ENCODE measurements at places on chromosomes 1 and 21.

DNA sequence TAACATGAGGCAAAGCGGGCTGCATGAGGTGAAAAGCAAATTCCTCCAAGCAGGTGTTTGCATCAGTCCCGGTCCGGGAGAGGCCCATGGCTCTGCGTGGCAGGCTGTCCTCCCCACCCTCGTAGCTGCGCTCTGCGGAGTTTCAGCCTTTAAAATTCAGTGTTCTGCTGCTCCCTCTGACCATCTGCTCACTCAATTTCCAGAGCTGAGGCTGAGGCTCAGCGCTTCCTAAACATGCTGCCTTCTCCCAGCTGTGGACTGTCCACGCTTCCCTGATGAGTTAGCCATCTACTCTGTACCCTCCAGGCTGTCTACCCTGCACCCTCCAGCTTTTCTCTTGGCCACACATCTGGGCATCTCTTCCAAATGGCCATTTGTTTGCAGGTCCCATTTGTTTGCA is 87.7 kb downstream of the KCNJ6 start:
- no peak for DNase-seq

DNA sequence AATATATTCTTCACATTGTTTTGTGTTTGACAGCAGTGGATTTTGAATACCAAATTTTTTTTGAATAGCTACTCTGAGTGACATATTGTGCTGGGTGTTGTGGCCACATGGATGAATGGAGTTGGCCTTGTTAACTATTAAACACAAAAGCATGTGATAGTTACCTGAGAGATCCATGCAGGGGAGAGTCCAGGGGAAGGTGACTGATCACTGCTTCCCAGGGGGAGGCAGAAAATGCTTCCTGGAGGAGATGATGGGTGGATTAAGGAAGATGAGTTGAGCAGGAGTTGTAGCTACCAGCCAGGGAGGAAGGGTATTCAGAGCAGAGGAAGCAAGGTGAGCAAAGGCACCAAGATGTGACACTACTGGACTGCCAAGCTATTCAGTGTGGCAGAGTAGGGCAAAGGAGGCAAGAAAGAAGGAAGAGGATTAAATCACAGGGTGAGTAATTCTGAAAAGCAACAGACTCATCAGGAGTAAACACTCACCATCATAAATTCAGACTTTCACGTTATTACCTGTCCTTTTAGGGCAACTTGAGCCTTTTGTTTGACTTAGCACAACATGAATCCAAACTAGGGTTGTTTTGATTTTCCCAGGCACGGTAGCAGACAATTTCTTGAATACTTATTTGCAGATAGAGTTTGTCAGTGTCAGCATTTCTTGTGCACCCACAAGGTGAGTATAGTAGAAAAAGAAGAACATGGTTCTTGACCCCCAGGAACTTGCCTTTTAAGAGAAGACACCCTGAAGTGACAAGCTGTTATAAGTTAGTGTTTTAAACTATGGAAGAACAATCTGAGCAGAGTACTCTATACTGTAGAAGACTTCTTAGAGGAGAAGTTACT is 4.2 kb downstream of the CD46 start:
- DNase-seq = no peak

DNA sequence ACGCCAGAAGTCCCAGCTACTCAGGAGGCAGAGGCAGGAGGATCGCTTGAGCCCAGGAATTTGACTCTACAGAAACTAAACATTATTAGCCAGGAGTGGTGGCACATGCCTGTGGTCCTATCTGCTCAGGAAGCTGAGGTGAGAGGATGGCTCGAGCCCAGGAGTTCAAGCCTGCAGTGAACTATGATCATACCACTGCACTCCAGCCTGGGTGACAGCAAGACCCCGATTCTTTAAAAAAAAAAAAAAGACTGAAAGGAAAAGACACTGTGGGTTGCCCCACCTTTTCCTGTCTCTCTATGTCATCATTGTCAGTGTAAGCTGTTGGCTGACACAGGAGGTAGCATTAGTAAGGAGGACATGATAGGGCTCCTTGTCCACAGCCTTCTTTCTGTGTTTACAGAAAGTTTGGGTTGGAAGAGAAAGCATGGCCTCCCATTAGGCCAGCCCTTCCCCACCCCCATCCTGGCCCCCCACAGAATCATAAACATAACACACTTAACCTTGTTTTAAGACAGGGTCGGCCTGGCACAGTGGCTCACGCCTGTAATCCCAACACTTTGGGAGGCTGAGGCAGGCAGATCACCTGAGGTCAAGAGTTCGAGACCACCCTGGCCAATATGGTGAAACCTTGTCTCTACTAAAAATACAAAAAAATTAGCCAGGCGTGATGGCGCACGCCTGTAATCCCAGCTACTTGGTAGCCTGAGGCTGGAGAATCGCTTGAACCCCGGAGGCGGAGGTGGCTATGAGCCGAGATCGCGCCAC is 20.6 kb upstream of the RCAN3 start:
- DNase-seq = no peak

DNA sequence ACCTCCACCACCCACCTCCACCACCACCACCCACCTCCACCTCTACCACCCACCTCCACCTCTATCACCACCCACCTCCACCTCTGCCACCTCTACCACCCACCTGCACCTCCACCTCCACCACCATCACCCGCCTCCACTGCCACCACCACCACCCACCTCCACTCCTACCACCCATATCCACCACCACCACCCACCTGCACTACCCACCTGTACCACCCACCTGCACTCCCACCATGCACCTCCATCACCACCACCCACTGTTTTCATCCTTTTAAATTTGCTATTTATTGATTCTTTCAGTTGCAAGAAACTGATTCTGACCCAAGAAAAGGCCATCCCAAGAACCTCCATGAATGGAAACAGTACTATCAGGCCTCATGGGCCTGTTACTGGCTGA is 6.3 kb downstream of the OPTC start:
- DNase-seq = no peak

DNA sequence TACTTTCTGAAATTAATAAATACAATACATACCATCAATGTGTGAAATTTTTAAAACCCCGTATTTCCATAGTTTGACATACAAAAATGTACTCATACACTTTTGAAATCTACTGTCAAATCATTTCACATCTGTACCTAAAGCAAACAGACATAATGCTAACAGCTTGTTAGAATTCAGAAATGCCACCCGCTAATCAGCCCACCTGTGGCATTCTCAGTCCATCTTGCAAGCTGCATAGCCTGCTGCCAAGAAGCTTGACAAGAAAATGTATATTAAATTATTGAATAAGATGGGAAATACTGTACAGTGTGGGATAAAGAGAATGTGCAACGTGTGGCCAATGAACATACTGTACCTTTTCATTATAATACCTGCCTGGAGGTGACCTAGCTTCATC is 55.1 kb downstream of the ZBTB18 start:
- no peak for DNase-seq

DNA sequence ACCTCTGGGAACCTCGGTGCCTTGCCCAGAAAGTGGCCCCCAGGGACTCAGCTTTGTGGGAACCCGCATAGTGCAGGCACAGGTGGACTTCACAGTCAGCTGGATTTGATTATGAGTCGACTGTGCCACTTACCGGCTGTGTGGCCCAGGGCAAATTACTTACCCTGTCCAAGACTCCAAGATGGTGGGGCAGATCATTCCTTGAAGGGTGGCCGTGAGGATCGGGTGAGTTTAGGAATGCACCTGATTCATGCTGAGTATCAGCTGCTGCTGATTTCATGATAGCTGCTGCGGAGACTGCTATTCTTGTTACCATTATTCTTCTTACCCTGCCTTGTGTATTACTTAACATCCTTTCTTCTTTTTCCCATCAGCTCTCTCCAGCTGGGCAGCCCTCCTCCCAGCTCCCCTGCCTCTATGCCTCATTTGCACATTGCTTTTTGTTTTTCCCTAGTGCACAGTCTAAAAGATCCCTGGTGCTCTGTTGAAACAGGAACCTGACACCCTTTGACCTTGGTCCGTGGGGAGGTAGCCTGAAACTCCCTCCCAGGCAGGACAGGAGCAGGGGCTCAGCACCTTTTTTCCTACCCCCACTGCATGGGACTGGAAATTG is 40.5 kb upstream of the FHAD1 start:
- DNase-seq = peak; percentile 18

GRCh38 chr1:236144446-236145150 is 2.3 kb downstream of the GPR137B start:
- DNase-seq = no peak

- no peak for DNase-seq
These were observed 13.2 kb upstream of the EXO5 start for GRCh38 chr1:40495315-40495903.

- DNase-seq = no peak
These were observed 11.7 kb downstream of the CCNL2 start for GRCh38 chr1:1387098-1388077.

DNA sequence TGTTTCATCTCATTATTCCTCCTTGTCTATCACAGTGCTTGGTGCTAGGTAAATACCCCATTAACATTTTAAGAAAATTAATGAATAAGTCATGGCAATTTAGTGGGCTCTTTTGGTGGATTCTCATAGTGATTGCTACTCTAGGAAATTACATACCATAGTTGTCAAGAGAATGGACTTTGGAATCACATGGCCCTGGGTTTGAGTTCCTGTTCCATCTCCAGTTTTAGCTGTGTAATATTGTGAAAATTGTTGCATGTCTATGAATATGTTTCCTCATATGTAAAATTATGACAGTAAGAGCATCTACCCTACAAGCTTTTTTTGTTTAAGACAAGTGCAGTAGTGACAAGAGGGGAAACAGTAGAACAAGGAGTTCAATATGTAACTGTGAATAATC is 20.7 kb downstream of the WDTC1 start:
- DNase-seq = no peak

- no peak for DNase-seq
These were observed 27.3 kb downstream of the STUM start for GRCh38 chr1:226575739-226576378.

DNA sequence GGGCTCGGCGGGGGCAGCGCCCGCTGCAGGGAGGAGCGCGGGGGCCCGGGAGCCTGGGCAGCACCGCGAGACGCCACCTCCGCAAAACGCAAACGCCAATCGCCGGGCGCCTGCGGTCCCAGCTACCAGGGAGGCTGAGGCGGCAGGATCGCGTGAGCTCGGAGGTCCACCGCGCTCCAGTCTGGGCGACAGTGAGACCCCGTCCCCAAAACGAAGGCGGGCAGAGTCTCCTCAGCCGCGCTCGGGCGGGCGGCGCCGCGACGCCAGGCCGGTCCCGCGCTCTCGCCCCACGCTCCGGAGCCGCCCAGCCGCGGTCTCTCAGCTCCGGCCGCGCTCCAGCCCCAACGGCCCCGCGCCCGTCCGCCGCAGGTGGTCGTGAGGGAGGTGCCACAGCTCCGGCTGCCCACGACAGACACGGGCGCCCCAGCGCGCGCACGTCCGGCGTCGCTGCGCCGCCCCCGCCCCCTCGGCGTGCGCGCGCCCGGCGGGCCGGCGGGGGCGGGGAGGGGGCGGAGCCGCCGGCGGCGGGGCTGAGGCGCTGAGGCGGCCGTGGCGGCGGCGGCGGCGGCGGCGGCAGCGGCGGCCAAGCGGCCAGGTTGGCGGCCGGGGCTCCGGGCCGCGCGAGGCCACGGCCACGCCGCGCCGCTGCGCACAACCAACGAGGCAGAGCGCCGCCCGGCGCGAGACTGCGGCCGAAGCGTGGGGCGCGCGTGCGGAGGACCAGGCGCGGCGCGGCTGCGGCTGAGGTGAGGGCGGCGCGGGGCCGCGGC is at the start of gene ADARB1:
TSS of gene ADARB1 (plus strand) at position 533 of the 770 bp plus-strand sequence. CDS start 97,077 bp downstream, outside the sequence.
- peak; percentile 69 for DNase-seq

- no peak for DNase-seq
These were observed 411.8 kb upstream of the DAB1 start for GRCh38 chr1:57835620-57836019.

DNA sequence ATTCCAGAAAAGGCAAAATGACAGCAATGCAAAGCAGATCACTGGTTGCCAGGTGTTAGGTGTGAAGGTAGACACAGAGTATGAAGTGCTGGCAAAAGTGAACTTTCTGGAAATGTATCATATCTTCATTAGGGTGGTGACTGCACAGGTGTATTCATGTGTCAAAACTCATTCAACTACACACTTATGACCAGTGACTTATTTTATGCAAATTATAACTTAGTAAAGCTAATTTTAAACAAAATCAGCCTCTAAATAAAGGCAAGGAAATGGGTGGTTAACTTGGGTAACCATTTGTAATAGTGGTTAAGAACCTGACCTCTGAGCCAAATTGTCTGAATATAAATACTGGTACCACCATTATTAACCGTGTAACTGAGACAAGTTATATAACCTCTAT is 7.4 kb downstream of the COP1 start:
- DNase-seq = no peak

- DNase-seq = no peak
These were observed 31.6 kb upstream of the DNAJC6 start for GRCh38 chr1:65277605-65278347.

- DNase-seq = no peak
These were observed 12.5 kb upstream of the VAMP4 start for GRCh38 chr1:171754353-171754705.

GRCh38 chr1:209885403-209886218 is 52.4 kb upstream of the SYT14 start:
- DNase-seq = no peak

Measured in GM12865 (cell line).